OCI-LY7 (cell line): ENCODE measurements at places on chromosomes 4 and X. TPM values are rescaled to one million over a fixed set of nuclear protein-coding genes. Genes with fewer than 3 reads are reported as not detected.

- no peak for DNase-seq
Observed at GRCh38 chr4:15976456-15977447, 13.8 kb upstream of the FGFBP2 start.

GRCh38 chrX:123263747-123264146 is 79.7 kb downstream of the GRIA3 start:
- DNase-seq = no peak

GRCh38 chr4:82954212-82954611 is 53.7 kb downstream of the THAP9 start:
- DNase-seq = no peak

DNA sequence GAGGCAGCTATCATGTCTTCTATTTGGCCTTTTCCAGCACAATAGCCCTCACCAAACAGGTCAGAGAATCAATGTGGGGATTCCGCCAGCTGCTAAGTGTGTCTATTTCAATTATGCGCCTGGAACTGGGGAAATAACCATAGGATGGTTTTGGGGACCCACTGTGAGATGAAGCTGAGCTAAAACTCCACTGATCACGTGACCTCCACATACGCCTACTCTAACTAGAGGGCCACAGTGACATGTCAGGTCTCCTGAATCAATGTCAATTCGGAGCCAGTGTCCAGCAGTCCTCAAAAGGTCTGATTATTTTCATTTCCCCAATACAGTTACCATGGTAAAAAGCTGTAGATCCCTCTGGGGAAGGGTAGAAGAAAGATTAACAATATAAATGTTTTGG is 10.2 kb upstream of the BANK1 start:
- no peak for DNase-seq

GRCh38 chr4:152500800-152501434 is 35.0 kb downstream of the FBXW7 start:
- DNase-seq = peak; percentile 90

- no peak for DNase-seq
Observed at GRCh38 chr4:182185491-182185890, 57.7 kb upstream of the TENM3 start.

DNA sequence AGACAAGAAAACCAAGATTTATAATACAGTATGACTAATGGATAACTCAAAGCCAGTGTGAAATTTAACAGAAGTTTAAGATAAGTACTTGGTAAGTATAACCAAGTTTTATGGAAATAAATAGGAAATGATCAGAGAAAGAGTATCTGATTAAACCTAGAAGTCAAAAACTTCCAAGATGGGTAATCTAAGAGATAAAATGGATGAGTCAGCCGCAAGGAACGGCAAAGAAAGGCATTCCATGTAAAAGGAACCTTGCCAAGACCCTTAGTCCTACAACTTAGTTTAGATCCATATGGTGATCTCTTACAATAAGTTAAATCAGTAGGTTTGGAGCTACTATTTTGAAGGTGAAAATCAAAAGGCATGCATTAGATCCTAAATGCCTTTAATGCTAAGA is 34.8 kb downstream of the LIN54 start:
- DNase-seq = no peak

GRCh38 chr4:173357939-173358338 is 12.8 kb upstream of the SAP30 start:
- no peak for DNase-seq

Gene TLR2
- total RNA-seq = not detected in 2 replicates

Gene SMIM10L2A
- 0.13 and 0.19 TPM in 2 replicates for total RNA-seq
